NCI-H2029 treated with DMSO at 0.1 percent for 48 hours (cell line): ENCODE measurements at places on chromosomes 16 and 17.

GRCh38 chr16:75385507-75386152 is 47.7 kb downstream of the CFDP1 start:
- peak; percentile 45 for DNase-seq

- DNase-seq, result no peak
Observed at GRCh38 chr17:60592750-60593149, 7.2 kb upstream of the PPM1D start.

DNA sequence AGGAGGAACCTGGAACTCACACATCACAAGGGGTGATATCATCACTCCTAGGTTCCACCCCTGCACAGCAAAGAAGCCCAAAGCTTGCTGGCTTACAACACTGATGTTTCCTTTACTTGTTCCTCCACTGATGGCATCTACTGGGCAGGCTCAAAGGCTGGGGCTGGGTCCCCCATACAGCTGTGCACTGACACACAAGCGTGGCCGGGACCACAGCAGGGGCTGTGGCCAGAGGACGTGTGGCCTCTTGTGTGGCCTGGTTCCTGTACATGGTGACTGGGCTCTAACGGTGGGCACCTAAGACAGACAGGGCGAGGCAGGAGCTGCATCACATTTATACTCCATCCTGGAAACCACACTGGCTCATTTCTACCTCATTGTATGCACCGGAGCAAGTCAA is 264.4 kb upstream of the FOXF1 start:
- DNase-seq, result no peak

DNA sequence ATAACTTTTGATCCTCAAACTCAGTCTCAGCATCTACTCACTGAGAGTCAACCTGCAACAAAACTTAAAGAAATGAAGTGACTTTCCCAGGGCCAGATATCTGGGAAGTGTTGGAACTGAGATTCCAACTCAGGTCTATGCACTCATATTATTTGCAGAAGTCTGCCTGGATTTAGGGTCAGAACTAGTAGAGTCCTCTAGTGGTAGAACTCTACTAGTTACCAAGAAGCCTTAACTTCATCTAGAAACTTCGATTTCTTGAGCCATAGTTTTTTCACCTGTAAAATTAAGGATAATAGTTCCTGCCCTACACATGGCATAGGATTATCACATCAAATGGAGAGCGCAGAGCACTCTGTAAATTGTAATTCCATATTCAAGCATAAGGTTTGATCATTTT is 23.4 kb upstream of the KRT24 start:
- no peak for DNase-seq

DNA sequence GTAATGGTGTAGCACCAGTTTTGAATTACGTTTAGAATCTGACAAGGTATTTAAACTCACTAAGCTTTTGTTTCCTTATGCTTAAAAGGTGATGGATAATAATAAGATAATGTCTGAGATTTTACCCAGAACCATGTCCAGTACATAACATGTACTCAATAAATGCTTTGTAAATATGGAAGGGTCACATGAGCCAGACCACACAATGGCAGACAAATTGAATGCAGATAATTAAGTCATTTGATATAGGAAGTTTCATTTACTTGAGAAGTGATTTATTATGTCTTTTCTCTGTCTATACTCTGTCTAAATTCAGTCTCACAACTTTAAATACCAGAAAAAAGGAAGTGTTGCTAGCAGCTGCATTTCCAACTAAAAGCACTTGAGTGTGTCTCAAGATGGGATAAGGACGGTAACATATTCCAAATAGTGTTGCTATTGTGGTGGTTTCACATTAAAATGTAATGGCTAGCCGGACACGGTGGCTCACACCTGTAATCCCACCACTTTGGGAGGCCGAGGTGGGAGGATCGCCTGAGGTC is 52.5 kb upstream of the DHX40 start:
- peak; percentile 2 for DNase-seq

DNA sequence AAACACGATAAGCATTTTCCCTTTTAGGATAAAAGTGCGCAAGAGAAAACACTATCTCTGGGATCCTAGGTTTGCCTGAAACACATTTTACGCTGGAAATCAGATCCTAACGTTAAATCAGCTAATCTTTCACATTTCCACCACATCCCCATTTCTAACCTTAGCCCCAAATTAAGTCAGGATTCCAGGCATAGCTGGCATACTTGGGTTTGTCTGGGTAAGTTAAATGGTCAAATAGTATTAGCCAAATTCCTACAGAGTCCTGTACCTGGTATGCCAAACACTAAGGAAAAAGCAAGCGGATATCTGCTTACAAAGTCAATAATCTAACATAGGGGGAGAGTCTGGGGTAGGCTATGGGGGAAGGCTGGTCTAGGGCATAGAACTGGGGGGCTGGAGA is 557.4 kb upstream of the ZFHX3 start:
- DNase-seq, result no peak

- no peak for DNase-seq
Observed at GRCh38 chr16:1543085-1543896, 9.8 kb downstream of the TMEM204 start.

DNA sequence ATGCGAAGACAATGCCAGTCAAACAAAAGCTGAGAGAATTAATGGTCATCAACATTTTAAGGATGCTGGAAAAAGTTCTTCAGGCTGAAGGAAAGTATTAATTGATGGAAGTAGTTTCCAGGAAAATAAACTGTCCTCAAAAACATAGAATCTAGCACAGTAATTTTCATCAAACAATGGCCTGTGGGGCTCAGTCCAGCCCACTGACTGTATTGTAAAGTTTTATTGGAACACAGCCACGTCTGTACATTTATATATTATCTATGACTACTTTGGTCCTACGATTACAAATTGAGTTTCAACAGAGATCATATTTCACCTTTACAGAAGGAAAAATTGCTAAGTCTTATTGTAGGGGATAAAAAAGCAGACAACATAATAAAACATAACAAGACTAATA is 484.5 kb downstream of the KCNJ2 start:
- DNase-seq, result no peak
